AG04449 (cell line): ENCODE measurements at places on chromosomes 7 and 10.

- no peak for DNase-seq
Observed at GRCh38 chr7:64045301-64046040, at the start of gene ZNF727. TSS of gene ZNF727 (plus strand) at chr7:64045434. CDS start at chr7:64045622, 188 bp downstream.

DNA sequence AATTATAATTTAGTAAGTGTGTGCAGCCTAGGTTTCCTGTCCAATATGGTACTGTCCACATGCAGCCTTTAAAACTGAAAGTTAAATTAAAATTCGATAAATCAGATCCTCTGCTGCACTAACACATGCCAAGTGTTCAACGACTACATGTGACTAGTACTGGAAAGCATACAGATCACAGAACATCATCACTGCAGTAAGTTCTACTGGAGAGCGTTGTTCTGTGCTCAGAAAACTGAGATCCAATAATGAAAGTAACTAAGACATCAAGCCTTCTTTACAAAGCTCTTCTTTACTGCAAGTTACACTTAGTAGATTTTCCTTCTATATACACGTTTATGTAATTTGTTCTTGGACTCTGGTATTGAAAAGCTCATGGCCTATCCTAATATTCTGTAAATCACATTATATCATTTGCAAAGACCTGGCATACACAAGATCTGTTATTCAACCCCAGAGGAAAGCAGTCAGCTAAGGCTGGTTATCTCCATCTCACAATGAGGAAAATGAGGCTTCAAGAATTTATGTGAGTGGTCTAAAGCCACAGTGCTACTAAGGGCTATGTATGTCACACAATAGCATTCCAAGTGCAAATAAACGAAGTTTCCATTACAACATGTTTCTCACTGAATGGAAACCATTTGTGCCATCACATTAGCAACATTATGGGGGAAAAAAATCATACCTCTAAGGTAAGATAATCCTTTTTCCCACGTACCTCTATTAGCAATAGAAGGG lies 77.6 kb downstream of the VPS41 start:
- no peak for DNase-seq

DNA sequence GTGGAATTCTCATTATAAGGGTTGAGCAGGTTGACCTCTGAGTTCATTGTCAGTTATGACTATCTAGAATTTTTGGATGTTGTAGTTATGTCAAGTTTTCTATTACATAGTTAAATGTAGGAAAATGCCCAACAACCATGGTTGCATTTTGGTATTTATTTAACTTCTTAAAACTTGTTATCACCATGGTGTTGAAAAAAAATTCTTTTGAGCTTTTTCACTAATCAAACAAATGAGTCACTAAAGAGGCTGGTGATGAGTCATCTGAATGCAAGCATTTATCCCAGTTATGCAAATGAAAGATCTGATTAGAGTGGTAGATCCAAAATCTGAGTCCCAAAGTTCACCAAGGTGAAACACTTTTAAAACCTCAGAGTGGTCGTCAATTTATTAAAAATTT lies 624.7 kb upstream of the IGFBP3 start:
- no peak for DNase-seq

DNA sequence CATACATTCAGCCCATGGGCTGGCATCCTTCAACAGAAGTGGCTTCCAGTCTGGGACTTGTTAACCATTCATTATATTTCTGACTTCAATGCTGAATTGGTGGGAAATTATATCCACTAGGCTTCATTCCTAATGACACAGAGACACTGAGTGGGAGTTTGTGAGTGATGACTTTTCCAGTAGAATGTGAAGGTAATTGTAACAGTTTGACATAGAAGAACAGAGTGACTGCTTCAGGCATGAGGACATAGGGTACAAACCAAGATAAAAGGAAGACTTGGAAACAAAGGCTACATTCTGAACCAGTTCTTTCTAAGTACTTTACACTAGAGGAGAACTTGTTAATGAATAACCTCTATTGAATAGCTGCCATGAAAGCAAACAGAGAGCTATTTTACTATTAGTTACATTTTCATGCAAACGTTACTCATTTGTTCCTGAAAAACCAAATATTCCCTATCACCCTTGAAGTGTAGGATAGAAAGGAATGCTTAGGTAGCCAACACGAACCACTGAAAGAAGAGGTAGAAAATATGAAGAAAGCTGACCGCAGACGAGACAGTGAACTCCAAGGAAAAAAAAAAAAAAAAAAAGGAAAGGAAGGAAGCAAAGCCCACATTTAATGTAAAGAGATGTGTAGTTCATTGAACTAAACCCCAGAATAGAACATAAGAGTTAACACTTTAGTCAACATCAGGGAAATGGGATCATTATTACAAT lies 237.0 kb upstream of the SEMA3C start:
- no peak for DNase-seq

DNA sequence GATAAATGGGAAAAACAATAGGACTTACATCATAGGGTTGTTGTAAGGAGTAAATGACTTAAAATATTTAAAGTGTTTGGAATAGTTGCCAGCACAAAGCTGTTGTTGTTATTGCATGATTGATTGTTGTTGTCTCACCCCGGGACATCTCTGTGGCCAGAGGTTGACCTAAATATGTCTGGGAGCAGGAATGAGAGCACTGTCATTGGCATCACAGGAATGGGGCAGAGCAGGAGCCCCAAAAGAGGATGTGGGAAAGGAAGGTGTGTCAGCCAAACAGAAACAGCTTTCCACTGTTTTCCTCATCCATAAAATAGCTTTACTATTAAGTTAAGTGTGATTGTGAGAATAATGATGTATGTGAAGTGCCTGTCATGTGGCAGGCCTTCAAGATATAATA lies 121.6 kb downstream of the TMEM168 start:
- no peak for DNase-seq

DNA sequence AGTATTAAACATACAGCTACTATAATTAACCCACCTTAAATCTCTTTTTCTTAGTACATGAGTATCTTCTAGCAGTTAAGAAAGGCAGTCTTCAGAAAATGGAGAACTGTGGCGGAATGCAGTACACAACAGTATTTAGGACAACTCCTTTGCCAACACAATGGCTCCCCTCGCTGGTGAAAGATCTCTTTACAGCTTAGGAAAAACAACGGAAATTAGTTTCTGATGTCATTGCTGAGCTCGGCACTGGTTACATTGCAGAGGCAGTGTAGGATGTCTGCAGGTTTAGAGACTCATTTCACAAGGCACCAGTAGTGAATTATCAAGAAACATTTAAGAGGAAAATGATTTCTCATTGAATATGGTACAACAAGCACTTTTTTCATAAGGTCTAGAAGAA lies 43.4 kb downstream of the GLRX3 start:
- peak; percentile 34 for DNase-seq

GRCh38 chr7:144524271-144524670 lies 120.8 kb upstream of the NOBOX start:
- DNase-seq: no peak

DNA sequence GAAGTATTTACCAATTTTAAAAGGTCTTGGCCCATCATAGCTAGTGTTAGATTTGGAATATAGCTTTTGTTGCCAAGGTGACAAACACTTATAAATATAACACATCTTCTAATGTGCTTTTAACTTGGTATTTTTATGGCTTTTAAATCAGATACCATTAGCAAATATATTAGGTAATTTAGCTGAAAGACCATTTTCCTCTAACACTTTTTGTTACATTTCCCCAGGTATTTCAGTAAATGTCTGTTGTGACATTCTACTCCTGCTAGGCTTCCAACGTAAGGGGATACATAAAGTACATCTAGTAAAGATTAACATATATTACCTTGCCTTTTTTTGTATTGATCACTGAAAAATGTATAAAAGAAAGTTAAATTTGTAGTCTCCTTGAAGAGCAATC lies 75.0 kb upstream of the SEM1 start:
- no peak for DNase-seq
